CD8-positive, alpha-beta memory T cell (primary cell): ENCODE measurements at places on chromosomes 3 and 15. TPM values are rescaled to one million over a fixed set of nuclear protein-coding genes. Genes with fewer than 3 reads are reported as not detected.

FBXL2 gene
- not detected for polyA plus RNA-seq

KLHL6 gene
- 9.1 TPM for polyA plus RNA-seq

DNA sequence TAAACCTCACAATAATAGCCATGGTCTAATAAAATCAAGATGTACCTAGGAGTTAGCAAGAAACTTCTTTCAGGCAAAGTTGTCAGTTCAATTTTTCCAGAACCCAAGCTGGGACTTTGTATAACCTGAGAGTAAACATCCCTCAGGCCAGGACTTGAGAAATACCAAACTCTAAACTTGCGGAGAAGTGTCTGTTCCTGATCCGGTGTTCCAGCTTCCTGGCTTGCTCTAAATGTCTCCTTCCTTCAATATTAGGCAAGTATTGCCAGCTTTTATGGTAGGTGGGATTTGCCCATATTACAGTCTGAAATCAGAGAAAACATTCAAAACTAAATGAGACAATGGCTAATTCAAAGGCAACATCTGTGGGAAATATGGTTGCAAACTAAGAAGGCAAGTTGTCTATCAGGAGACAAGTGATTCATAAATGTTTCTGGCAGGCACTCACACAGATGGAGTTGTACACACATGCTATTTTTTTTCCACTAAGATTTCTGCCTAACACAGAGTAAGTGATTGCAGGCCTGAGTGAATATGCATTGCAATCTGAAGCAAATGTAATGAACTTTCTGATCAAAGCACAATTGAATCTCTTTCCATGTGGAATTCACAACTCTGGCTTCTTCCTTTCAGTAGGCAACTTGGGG is 88.3 kb upstream of the COL8A1 start:
- no peaks in the 10 kb centered on the region for H3K27me3 ChIP-seq
- no peaks in the 10 kb centered on the region for H3K4me1 ChIP-seq
- H3K36me3 ChIP-seq, result no peaks in the 10 kb centered on the region
- no peak overlapping the region for H3K4me3 ChIP-seq

DNA sequence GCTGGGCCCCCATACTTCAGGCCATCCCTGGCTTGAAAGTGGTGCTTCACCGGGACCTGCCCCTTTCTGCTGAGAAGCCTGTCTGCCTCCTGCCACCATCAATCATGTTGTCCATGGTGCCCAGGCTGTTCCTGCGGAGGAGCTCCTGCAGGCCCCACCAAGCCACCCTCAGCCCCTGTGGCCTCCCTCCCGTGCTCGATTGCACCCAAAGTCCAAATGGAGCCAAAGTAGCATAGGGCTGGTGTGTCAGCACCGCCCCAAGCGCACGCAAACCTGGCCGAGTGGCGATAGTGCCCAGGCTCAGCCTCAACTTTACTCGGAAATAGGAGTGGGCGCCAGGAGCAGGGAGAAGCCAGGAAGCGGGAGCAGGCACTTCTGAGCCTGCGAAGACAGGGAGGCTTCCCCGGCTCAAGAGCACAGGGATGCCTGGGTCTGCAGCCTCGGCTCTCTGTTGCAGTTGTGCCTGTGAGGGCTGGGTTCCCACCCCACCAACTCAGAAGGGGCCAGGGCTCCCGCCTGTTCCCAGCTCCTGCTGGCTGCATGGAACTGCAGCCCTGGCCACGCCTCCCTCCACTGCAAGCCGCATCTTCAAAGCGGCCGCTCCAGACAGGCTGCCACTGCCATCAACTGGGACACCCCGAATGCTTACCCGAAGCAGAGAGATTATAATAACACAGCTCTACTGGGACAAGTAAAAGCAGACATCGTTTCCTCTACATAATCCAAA is 203.0 kb downstream of the ARRDC4 start:
- peaks cover 13% of the 10 kb centered on the region for H3K4me1 ChIP-seq
- H3K27ac ChIP-seq, result no peak overlapping the region
- no peak overlapping the region for H3K4me3 ChIP-seq

- H3K4me1 ChIP-seq, result no peaks in the 10 kb centered on the region
- no peaks in the 10 kb centered on the region for H3K36me3 ChIP-seq
- H3K27me3 ChIP-seq, result no peaks in the 10 kb centered on the region
- H3K4me3 ChIP-seq, result no peak overlapping the region
- H3K27ac ChIP-seq, result no peak overlapping the region
These were observed 45.3 kb upstream of the EIF5A2 start for GRCh38 chr3:170953736-170954135.

GRCh38 chr3:447671-448070 is 251.1 kb downstream of the CHL1 start:
- H3K27me3 ChIP-seq, result no peaks in the 10 kb centered on the region
- no peak overlapping the region for H3K4me3 ChIP-seq
- no peaks in the 10 kb centered on the region for H3K36me3 ChIP-seq

GRCh38 chr3:129686941-129687340 is 80.5 kb upstream of the PLXND1 start:
- DNase-seq, result no peak
- no peaks in the 10 kb centered on the region for H3K27me3 ChIP-seq
- H3K4me1 ChIP-seq, result no peaks in the 10 kb centered on the region
- no peak overlapping the region for H3K4me3 ChIP-seq

GRCh38 chr3:15063656-15064286 is 1.3 kb downstream of the MRPS25 start:
- DNase-seq, result no peak
- peaks cover 16% of the 10 kb centered on the region for H3K4me1 ChIP-seq
- H3K27me3 ChIP-seq, result no peaks in the 10 kb centered on the region
- peak overlapping the region; percentile 65 for H3K4me3 ChIP-seq

DNA sequence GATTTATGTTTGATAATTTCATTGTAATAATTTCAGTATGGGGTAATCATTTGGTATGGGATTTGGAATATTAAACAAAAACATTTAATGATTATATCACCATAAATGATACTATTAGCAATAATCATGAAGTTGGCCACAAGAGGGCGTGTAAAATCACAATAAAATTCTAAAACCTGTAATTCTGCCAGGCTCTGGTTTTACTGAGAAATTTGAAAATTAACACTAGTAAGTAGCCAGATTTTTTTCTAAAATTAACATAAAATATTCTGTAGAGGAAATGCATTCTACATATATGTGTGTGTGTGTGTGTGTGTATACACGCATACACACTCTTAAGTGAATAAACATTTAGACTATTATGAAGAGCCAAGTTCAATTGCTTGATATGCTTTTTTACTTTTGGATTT is 40.5 kb downstream of the FEZF2 start:
- no peak overlapping the region for H3K27ac ChIP-seq
- H3K27me3 ChIP-seq, result no peaks in the 10 kb centered on the region
- H3K4me1 ChIP-seq, result no peaks in the 10 kb centered on the region

DNA sequence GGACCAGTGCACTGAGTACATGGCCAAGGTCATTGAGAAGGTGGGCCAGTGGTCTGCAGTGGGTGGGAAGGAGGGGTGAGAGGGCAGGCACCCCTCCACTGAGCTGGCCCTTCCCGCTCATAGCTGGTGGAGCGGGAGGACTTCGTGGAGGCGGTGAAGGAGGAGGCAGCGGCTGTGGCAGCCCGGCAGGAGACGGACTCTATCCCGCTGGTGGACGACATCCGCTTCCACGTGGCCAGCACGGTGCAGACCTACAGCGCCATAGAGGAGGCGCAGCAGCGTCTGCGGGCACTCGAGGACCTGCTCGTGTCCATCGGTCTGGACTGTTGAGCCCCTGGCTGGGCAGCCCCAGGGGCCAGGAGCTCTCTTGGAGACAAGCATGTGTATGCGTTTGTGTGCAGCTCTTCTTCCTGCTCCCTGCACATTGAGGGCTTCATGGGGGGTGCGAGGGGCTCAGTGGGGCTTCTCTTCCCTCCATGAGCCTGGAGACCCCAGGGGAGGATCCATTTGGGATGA is 7.5 kb downstream of the ABTB1 start:
- H3K36me3 ChIP-seq, result no peaks in the 10 kb centered on the region
- peaks cover 4% of the 10 kb centered on the region for H3K4me1 ChIP-seq
- H3K27me3 ChIP-seq, result no peaks in the 10 kb centered on the region
- no peak overlapping the region for H3K4me3 ChIP-seq
- no peak for DNase-seq

GRCh38 chr3:197023241-197023997 is 6.2 kb downstream of the MELTF start:
- H3K27me3 ChIP-seq, result no peaks in the 10 kb centered on the region
- no peak overlapping the region for H3K4me3 ChIP-seq
- no peak for DNase-seq
- no peaks in the 10 kb centered on the region for H3K4me1 ChIP-seq
- no peaks in the 10 kb centered on the region for H3K36me3 ChIP-seq

DNA sequence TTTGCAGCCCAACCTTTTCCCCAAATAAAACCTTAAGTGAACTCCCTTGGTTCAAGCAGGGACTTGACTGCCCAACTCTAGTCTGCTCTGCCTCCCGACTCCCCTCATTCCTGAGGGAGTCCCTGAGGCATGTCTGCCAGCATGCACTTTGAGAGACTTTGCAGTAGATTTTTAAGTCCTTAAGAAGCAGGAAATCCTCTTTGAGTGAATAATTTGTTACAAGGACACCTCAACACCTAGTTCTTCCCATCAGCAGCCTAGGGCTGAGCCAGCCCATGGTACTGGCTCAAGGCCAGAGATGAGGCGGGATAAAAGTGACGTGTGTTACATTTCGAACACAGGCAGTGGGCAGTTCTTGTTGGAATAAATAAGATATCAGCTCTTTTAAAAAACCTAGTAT is 204.3 kb upstream of the SLC2A2 start:
- H3K4me3 ChIP-seq, result no peak overlapping the region
- peaks cover 4% of the 10 kb centered on the region for H3K36me3 ChIP-seq
- DNase-seq, result no peak
- no peak overlapping the region for H3K27ac ChIP-seq

- DNase-seq, result no peak
- no peak overlapping the region for H3K4me3 ChIP-seq
- no peaks in the 10 kb centered on the region for H3K36me3 ChIP-seq
- no peaks in the 10 kb centered on the region for H3K27me3 ChIP-seq
These were observed 193.4 kb downstream of the PDZRN3 start for GRCh38 chr3:73431183-73431900.

- H3K4me3 ChIP-seq, result peak overlapping the region; percentile 52
- peak overlapping the region; percentile 85 for H3K27ac ChIP-seq
- H3K4me1 ChIP-seq, result peaks cover 30% of the 10 kb centered on the region
- no peaks in the 10 kb centered on the region for H3K36me3 ChIP-seq
- peak; percentile 63 for DNase-seq
- H3K27me3 ChIP-seq, result no peaks in the 10 kb centered on the region
These were observed 960 bp upstream of the KLF13 start for GRCh38 chr15:31325595-31326155.

DNA sequence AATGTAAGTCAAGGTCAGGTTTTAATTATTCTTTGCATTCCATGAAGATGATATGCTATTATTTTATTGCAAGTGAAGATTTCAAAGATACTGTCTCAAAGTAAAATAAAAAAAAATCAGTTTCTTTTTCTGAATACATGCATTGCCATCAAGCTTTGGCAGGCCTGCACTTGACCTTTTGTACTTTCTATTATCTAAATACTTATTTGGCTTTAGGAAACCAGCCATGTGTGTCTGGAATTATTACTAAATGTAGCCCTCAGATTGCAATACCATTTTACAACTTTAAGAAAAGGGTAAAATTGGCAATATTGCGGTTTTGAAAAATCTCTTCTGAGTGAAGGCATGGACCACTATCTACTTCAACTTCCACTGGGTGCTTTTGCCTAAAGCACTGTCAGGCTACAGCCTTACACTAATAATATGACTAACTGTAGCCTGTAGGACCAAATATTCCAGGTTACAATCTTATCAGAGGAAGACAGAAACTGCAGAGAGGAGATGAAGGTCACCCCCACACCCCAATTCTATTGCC is 349.4 kb upstream of the DCBLD2 start:
- no peak overlapping the region for H3K4me3 ChIP-seq
- DNase-seq, result no peak
- H3K27ac ChIP-seq, result no peak overlapping the region
- H3K4me1 ChIP-seq, result no peaks in the 10 kb centered on the region

GRCh38 chr3:196012481-196012880 is 69.4 kb downstream of the TFRC start:
- H3K4me3 ChIP-seq, result no peak overlapping the region
- H3K4me1 ChIP-seq, result no peaks in the 10 kb centered on the region
- H3K27me3 ChIP-seq, result peaks cover 5% of the 10 kb centered on the region

DNA sequence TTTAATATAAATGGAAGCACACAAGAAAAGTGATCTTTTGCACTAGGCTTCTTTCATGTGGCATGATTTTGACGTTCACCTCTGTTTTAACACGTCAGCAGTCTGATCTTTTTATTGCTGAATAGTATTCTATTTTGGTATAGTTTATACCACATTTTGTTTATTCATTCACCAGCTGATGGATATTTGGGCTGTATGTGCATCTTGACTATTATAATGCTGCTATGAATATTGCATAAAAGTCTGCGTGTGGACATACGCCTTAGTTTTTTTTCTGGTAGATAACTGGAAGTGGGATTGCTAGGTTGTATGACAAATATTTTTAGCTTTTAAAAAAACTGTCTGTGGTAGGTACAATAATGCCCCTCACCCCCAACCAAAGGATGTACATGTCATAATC is 14.4 kb downstream of the NAA50 start:
- DNase-seq, result no peak
- no peak overlapping the region for H3K27ac ChIP-seq
- no peaks in the 10 kb centered on the region for H3K4me1 ChIP-seq
- no peak overlapping the region for H3K4me3 ChIP-seq
- no peaks in the 10 kb centered on the region for H3K36me3 ChIP-seq
